ENCODE measurements at places on chromosomes 13 and 19. TPM values are rescaled to one million over a fixed set of nuclear protein-coding genes. Genes with fewer than 3 reads are reported as not detected.

The ZNF486 gene
- total RNA-seq: 10.7 TPM

The PLA2G4C gene
- 4.7 TPM for total RNA-seq

The CAPNS1 gene
- total RNA-seq: 118 TPM

DNA sequence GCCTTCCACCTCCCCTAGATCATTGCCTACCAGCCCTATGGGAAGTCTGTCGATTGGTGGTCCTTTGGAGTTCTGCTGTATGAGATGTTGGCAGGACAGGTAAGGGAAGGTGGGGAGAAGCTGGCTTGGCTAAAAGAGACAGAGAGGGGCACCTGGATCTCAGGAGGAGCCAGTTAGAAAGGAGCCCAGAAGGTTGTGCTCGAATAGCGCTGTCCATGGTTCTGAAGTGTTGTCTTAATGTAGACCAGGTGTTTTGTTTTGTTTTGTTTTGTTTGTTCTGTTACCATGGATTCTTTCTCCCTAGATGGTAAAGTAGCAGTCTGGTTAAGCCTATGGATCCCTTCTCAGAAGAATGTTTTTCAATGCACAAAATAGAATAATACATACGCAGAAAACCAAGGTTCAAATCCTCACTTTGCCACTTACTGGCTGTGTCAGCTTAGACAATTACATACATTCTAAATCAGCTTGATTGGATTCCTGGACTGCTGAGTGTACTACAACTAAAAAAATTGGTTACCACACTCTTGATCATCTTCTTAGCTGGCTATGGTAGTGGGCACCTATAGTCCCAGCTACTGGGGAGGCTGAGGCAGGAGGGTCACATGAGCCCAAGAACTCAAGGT is 5.9 kb upstream of the CACNG7 start:
- peaks cover 23% of the 10 kb centered on the region for H3K4me1 ChIP-seq
- no peak overlapping the region for H3K4me3 ChIP-seq
- DNase-seq: no peak
- H3K36me3 ChIP-seq: no peaks in the 10 kb centered on the region

GRCh38 chr13:97430296-97430695 is 3.7 kb upstream of the RAP2A start:
- H3K27me3 ChIP-seq: no peaks in the 10 kb centered on the region
- no peak overlapping the region for H3K4me3 ChIP-seq
- H3K36me3 ChIP-seq: no peaks in the 10 kb centered on the region
- no peak for DNase-seq
- H3K27ac ChIP-seq: no peak overlapping the region
- peaks cover 19% of the 10 kb centered on the region for H3K4me1 ChIP-seq

DNA sequence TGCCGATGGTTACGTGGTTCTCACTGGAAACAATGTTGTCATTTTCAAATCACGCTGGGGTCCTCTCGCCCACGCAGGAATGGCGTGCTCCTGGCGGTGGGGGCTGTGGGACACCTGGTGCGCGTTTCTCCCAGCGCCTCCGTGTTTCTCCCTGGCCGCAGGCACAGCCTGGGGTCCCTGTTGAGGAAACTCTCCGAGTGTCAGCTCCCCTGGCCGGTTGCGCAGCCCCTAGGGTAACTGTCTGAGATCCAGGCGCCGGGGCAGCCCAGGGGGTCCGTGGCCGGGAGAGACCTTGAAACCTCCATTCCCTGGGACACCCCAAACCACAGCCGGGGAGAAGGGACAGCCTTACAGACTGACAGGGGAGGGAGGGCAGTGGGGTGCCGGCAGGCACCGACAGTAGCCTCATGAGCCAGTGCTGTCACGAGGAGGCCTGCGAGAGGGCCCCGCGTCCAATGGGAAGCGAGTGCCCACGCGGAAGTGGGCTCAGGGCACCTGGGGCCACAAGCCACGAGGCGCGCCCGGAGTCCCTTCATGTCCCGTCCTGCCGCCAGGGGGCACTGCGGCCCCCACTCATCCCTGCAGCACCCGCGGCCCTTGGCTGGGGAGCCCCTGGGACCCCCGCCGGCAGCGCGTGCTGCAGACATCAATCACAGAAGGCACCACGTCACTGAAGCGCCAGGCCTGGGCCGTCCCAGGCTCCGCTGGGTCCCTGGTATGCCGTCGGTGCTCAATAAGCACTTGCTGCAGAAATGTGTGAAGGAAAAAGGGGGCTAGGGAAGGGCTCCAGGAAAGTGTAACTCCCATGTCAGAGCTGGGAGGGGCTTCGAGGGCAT is 9.5 kb downstream of the ADAMTSL5 start:
- H3K4me1 ChIP-seq: peaks cover 24% of the 10 kb centered on the region
- peak; percentile 81 for DNase-seq
- H3K36me3 ChIP-seq: no peaks in the 10 kb centered on the region
- H3K4me3 ChIP-seq: no peak overlapping the region

GRCh38 chr13:80458543-80458942 is 117.6 kb upstream of the SPRY2 start:
- H3K4me1 ChIP-seq: no peaks in the 10 kb centered on the region
- no peak overlapping the region for H3K27ac ChIP-seq
- H3K36me3 ChIP-seq: no peaks in the 10 kb centered on the region
- H3K27me3 ChIP-seq: no peaks in the 10 kb centered on the region
- H3K4me3 ChIP-seq: no peak overlapping the region

Measured in stomach (tissue), 19 donors.